ENCODE measurements at places on chromosomes 4 and X.

- no peak for DNase-seq
Observed at GRCh38 chr4:15568821-15569220, 86.3 kb downstream of the FBXL5 start.

DNA sequence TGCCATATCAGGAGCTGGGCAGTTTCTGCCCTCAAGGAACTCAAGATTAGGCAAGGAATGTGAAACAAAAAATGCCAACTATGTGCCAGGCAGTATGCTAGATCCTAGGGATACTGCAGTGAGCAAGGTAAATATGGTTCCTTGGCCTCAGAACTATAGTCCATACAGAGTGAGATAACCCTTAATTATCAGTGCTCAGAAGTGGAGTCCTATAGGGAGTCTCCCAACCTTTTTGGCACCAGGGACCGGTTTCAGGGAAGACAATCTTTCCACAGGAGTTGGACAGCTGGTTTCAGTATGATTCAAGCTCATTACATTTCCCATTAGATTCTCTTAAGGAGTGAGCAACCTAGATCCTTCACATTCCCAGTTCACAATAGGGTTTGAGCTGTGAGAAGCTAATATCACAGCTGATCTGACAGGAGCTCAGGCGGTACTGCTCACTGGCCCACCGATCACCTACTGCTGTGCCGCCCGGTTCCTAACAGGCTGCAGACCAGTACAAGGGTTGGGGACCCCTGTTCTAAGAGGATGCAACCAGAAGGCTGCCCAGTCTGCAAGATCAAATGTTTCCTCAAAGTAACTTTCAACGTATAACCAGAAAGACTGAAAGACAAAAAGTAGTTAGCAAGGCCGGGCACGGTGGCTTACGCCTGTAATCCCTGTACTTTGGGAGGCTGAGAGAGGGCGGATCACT is 1.7 kb upstream of the SRP72 start:
- DNase-seq = no peak

GRCh38 chr4:180081072-180081471 is 2162.1 kb upstream of the TENM3 start:
- no peak for DNase-seq

DNA sequence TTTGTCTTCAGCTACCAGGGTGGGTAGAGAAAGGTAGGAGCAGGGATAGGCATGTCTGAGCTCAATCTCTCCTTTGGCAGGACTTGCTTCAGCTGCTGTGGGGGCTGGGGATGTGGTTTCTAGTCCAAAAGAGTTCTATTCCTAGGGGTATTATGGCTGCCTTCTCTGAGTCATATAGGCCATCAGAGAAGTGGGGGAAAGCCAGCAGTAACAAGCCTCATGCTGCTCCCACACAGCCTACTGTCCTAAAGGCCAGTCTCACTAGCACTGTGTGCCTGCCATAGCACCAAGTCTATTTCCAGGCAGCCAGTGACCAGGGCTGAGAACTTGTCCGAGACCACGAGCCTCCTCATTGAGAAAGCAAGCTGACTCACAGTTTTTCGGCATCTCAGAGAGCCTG is 270.6 kb downstream of the DCAF12L2 start:
- DNase-seq = no peak

DNA sequence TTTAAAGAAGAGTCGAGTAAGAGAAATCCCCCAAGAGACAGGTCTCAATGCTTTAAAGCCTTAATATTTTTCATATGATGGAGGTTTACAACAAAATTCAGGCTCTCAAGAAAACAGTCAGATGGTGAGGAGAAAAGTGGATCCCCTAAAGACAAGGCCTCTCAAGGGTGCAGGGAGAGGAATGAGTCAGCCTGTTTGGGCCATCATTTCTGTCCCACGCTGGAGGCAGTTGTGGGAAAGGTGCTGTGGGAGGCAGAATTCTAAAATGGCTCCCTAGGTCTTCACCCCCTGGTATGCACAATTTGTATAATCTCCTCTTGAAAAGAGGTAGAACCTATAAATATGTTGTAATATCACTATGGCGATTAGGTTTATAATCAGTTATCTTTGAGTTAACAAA is 4.6 kb upstream of the TIFA start:
- DNase-seq = no peak

DNA sequence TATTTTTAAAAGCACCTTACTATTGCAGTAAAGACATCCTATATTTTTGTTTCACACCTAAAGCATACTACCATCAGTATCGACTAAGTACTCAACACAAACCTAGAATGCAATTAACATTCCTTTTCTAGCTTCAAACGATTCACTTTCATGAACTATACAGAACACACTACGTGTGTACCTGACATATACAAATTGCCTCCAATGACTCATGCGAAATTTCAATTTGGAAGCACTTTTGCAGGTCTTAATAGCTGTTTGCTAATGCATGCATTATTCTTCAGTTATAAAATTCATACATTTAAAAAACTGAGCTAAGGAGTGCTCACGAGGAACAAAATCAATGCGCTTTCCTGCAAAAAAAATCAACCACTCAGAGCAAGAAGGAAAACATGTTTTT is 19.7 kb upstream of the GPM6B start:
- DNase-seq = no peak

DNA sequence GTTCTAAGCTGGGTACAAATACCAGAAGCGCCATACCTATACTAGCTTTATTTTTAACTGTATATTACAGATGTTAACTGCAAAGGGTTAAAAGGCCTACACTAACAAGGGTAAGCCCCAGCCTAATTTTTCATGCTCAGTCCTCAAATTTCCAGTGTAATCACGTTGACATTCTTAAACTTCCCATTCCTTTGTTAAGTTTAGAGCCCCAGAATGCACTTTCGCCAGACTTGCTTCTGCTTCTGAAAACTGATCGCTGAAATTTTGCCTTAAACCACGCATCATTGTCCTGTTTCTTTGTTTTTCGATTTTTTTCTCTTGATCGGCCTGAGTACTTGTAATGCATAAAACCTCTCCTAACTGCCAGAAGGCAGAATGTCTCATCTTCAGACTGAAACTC is 2141.9 kb upstream of the AGA start:
- DNase-seq = no peak

- DNase-seq = no peak
Observed at GRCh38 chr4:8728536-8729407, 136.2 kb downstream of the CPZ start.

DNA sequence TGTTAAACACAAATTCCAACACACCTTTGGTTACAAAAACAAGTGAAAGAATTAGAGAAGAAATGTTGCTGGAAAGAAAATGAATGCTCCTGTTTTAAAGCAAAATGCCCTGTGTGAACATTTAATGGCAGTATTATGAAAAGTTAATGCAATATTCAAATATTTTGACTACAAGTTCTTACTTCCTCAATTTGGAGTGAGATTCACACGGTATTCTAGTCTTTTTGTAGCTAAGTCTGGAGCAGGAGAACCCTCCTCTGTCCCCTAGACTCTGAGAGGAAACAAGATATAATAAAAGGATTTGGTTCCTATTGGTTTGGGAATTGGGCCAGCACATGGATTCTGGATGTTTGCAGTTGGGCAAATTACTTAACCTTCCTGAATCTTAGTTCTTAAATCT is 12.7 kb downstream of the MAD2L1 start:
- no peak for DNase-seq

DNA sequence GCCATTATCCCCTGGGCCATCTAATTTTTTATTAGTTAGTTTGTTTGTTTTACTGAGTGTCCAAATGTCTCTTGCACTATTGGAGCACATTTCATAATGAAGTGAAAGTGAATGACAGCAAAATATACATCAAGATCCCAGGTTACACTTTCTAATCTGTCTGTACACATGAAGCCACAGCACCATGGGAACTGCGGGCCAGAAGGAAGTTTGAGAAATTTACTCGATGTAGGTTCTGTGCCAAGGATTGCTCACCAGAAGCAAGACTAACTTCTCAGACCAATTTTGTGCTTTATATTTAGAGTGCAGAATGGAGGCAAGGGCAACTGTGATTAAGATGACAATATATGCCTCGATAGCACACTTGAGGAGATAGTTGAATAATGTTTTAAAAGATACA is 258.0 kb downstream of the COL25A1 start:
- no peak for DNase-seq

- no peak for DNase-seq
Observed at GRCh38 chr4:81786063-81786763, 314.5 kb upstream of the RASGEF1B start.

DNA sequence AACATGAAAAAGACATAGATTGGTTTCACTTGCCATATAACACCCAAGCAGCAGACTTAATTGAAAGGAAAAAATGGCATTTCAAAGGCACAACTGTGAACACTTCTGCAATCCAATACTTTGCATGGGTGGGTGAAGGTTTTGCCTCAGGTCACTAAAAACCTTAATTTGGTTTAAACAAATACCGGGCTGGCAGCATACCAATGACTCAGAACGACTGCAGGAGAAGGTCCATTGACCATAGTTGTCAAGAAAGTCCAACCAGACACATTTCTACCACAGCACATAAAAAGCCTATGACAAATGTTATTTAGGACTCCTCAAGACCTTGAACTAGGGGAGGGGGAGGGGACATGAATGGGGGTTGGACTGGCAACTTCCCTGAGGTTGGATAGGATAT is 183.6 kb upstream of the TRPC5 start:
- no peak for DNase-seq

GRCh38 chrX:94977562-94977961 is 1303.6 kb downstream of the FAM133A start:
- DNase-seq = no peak

DNA sequence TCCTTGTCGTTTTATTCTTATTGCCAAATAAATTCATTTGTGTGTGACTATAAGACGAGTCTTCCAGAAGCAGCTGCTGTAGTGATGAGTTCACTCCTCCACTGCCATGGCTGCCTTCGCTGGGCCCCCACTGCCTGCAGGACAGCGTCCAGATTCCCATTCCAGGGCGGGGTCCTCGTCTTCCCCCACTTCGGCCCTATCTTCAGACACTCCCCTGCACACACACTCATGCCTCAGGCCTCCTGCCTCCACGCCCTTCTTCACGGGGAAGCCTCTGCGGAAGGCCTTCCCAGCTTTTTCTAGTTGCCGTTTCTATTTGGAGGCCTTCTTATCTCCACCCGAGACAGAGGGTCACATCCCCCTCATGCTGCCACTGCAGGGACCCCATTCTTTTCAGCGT is 80.4 kb downstream of the SHROOM2 start:
- no peak for DNase-seq

- no peak for DNase-seq
Observed at GRCh38 chrX:56503941-56504673, 59.3 kb upstream of the UBQLN2 start.

DNA sequence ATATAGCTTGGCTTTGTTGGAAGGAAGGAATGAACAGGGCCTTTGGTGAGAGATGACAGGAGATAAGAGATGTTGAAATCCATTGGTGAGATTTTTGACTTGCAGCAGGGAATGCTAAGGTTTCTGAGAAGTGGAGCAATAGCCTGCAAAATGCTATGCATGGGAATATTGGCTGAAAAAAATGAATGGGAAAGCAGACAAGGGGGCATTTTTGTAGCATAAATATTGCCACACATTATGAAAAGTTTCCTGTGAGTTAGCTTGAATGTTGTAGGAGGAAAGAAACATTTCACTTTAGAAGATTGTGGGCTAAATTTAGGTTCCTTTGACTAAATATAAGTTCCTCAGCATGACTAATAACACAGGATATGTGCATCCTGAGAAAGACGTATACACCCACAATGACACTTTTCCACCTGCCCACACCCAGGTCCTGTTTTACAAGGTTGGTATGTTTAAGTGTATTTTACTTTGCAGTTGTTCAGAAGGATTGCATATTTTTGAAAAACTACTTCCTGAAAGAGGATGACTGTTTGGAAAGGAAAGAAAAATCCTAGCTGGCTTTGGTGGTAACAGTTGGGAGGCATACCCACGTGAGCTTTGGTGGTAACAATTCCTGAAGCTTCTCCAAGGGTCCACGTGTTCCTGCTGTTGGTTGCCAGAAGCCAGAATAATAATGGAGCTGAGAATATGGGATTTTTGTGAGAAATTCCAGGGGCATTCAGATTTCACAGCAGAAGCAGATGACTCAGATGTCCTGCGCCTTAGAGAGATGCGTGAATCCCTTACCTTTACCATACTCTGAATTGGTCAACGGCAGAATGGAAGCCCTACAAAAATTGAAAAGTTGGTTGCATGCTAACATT is 28.5 kb downstream of the PHEX start:
- DNase-seq = no peak

DNA sequence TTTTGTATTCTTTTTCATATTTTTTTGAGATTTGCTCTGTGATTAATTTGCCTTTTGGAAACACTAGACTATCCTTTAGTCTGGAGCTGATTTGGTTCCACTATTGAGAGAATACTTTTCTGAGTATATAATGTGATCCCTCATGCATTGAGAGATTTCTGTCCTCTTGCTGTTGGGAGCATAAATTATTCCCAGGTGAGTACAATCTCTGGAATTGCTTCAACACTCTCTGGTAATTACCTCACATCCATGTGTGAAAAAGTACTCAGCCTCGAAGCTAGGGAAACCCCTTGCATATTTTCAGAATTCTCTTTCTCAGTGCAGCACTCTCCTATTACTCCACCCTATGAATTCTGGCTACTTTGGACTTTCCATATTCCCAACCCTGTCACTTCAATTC is 550.0 kb downstream of the RAPGEF2 start:
- no peak for DNase-seq

DNA sequence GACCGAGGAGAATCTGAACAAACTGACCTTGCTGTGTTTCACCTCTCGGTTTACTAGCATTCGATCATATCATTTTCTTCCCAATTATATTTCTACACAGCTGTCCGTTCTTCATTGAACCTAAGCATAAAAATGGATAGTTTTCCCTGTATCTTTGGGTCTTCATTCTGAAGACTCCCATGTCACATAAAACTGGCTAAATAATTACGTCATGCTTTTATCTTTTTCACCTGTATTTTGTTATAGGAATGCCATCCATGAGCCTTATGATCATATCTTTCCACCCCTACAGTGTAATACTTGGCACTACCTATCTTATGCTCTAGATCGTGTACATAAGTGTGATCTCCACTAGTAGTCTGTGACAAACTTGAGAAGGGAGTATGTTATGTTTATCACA is 456.1 kb downstream of the FGF13 start:
- no peak for DNase-seq

DNA sequence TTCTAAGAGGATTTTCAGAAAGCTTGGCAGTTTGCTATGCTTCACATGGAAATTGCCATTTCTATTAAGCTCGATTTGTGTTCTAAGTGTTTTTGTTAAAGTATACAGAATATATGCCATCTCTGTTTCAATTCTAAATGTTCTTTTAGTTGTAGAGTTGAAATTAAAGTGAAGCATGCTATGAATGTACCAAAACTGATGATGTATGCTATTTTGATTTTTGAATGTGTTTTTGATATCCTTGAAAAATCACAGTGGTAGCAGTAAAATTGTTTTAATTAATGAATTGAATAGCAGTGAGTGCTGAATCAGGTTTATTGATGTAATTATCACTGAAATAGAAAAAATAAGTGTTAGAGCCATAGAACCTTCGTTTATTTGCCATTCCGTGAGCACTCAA is 110.9 kb downstream of the TENM3 start:
- no peak for DNase-seq

DNA sequence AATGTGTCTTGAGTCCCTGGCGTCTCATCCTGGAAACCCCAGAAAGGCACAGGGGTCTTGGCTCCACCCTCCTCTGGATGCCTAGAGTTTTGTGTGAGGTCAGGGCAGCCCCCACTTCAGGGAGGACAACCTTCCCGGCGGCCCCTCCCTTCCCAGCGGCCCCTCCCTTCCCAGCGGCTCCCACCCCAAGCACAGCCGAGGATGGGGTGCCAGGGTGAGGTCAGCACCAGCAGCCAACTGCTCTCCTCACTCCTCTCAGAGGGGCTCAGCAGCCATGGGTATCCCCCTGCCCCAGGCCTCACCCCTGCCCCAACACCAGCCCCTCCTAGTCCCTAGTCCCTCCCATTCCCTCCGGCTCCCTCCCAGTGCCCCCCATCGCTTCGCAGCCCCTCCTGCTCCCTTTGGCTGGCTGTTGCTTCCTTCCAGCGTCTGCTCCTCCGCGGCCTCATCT is 17.4 kb downstream of the DGKQ start:
- DNase-seq = no peak

Measured in hippocampal formation (tissue), 2 donors.